ENCODE measurements at places on chromosomes 1 and 21.

DNA sequence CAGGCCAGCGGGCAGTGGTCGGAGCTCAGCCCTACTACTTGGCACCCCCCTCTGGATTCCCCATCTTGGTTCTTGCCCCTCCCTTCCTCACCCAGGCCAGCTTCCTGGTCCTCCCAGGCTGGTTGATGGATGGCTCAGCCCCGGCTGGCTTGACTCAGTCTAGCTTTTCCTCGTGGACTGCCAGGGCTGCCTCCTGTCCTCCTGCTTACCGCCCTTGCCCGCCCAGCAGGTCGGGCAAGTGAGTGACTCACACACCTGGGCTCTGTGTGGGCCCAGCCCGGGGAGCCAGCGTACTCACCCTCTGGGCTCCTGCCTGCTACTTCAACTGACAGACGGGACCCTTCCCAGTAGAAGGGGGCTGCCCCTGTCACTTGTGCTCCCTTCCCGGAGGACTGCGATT, 19.5 kb upstream of the ARHGEF10L start:
- no peak for DNase-seq

DNA sequence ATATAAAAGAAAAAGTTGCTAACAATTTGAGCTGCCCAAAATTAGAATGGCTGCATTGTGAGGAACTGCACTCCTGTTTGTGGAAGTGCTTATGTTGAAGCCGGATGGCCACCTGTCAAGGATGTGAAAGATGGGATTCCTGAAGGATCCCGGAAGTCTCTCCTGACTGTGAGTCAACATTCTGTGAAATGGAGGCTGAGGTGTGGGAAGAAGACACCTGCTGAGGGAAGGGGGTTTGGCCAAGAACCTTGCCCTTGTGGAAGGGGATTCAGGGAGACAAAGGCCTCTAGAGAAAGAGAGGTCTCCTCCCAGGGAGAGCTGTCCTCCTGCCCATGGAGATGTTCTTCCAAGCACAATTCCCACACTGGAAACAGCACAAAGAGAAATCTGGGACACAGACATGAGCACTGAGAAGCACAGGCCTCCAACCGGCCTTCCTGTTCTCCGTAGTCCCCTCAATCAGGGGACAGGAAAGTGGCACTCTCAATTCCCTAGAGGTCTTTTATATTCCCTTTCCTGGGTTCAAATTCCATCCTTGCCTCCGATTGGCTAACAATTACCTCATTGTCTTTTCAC, 70.5 kb downstream of the CD2 start:
- DNase-seq: no peak

DNA sequence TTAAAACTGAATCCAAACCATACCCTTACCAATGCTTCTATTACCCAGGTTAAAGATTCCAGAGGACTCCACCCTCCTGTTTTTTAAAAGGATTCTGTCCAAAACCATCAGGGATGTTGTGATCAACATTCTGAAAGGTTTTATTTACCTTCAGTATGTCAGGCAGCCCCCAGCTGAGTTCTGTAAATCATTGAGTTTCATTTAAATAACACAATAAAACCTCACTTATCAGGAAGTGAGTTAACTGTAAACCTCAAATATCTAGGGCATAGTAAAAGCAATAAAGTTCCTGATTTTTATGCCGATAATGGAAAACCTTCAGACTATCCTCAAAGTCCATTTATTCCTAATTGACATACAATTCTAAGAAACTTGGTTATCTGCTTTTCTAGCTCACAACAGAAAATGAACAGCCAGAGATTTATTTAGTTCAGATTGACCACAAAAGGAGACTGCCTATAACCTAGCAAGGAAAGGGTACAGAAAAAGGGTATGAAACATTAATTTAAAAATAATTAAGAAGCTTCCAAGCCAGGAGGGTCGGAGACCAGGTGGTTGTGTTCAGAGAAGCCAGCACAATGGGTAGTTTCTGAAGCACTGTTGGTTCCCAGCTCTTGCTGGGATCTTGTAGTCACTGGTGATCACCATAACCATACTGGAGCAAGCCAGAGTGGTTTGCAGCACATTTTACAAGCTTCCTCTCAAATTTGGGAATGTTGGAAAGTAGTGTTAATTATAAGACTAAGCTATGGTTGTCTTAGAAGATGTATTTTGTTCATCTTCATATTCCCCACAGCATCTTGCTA, 336.4 kb upstream of the FMN2 start:
- DNase-seq: no peak

DNA sequence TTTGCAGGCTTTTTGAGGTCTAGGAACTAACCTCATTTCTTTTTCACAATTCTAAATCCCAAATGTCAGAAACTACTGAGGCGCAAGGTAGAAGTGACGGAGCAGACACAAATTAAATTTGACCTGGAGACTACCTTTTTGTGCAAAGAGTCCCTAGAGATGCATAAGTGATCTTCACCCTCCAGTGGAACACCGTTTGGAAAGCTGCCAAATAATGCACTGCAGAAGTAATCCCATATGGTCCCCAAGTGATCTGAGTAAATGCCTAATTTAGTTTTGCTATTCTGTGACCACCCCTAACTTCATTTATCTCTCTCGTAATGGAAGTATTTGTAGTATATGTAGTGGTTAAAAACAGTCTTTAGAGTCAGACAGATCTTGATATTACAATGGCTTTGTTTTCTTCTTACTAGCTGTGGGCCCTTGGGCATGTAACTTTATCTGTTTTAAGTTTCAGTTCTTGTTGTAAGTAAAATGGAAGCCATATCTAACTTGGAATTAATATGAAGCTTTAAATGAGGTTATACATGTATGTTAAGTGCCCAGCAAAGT, 70.4 kb upstream of the IPO9 start:
- DNase-seq: no peak

DNA sequence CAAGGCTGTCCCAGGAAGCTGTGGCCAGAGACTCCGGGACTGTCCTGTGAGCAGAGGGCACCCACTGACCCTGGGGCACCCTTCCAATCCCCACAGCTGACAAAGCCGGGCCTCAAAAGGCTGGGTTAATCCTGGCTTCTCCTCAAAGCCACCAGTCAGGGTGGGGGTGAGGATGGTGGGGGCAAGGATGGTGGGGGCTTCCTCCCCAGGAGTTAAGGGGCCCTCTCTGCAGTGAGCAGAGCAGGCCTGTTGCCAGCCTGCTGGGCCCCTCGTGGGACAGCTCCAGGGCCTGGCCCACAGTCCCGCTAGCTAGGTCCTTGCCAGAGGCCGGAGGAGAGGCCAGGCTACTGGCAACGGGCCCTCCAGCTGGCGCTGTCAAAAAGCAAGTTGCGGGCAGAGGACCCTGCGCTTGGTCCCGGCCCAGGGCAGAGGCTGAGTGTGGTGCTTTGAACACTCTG, 37.9 kb upstream of the CCDC27 start:
- DNase-seq: no peak

GRCh38 chr1:110243574-110243973, 33.5 kb downstream of the KCNC4 start:
- no peak for DNase-seq

GRCh38 chr1:87089823-87090222, 175.4 kb downstream of the HS2ST1 start:
- DNase-seq: no peak

GRCh38 chr1:207336559-207337467, 15.3 kb downstream of the CD55 start:
- DNase-seq: no peak

DNA sequence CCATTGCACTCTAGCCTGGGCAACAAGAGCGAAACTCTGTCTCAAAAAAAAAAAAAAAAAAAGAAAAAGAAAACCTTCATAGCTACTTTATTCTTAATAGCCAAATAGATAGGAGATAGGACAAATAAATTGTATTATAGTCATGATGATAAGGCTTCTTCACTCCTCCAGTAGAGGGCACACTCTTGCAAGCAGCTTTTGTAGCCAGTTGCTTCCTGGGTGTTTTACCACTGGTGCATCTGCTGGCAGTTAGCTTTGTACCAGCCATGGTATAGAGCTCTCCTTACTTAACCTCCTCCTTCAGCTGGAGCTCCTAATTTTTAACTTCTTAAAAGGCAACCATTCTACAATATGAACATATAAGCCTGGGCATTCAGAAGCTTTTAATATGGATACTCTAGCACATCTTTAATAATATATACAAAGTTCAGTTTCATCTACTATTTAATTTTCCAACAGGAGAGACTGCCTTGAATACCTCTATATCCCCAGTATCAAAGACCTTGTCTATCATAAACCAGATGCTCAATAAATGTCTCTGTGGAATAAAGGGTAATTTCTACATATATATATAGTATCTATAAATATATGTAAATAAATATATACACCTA, 35.8 kb downstream of the EVI5 start:
- no peak for DNase-seq

DNA sequence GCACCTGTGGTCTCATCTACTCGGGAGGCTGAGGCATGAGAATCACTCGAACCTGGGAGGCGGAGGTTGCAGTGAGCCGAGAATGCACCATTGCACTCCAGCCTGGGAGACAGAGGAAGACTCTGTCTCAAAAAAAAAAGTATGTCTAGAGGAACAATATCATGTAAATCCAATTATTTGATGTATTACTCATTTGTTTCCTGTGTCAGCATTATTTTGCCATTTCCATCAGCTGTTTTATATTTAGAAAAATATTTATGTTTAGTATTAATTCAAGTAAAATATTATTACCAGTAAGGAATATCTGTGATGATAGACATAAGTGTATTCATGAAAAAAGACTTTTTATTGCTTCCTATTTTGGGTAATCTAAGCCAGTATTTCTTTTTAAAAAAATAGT, 13.0 kb downstream of the TDRKH start:
- no peak for DNase-seq

DNA sequence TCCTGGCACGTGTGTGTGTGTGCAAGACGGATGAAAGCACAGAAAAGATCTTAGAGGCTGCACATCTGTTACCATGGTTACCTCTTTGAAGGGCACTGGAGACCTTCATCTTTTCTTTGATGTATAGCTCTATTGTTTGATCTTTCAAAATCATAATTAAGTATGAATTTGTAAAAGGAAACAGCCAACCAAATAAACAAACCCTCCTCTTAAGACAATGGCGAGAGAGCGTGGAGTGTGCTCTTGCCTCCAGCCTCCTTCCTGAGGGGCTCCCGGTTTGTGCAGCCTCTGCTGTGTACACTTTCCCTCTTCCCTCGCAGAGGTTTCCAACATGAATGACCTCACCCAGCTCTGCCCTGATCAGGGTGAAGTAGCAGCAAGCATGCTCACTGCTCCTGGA, 27.9 kb downstream of the CACNA1S start:
- DNase-seq: no peak

GRCh38 chr1:3192361-3192760, 123.4 kb downstream of the PRDM16 start:
- no peak for DNase-seq

DNA sequence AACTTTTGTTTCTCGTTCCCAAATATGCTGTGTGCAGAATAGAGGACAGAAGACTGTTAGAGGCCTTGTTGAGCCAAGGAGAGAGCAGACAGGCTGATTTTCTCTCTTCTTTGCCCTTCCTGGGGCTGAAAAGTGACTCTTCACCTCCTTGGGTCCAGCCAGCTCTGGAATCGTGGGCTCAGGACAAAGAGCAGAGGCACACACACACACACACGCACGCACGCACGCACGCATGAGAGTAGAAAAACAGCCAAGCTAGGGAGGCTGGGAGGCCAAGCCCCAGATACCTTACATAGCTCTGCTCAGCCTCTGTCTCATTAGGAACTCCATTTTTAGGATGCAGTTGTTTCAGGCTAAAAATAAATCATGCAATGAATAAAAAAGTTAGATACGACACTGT, at the start of gene CASQ2:
Gene CASQ2, minus strand, starts transcription at position 166 of the 400 bp plus-strand sequence. CDS start 173 bp downstream, outside the sequence.
- no peak for DNase-seq

DNA sequence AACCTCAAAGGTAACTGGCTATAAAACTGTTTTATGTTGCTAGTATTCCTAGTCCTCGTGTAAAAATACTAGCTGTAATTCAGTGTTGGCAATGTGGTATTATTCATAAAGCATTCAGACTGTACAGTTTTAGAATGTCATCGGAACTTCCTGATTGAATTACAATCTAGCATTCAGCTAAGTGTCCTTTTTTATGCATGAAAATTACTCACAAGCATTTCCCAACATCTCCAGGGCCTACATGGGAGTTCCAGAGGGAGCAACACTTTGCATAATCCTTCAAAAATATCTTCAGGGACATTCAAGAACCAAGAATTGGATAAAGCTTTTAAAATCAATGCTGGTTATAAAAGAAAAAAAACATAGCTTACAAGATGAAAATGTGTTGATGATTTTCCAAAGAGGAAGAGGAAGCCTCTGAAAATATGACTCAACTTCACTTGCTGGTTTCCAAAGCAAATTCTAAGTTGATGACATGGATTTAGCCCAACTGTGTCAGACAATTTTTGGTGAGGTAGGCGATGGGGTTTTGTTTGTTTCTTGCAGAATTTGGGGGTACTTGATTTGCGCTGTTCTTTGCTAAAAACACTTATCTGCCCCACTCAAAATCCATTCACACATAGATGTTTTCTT, 137.8 kb downstream of the SLC44A5 start:
- DNase-seq: no peak

GRCh38 chr1:76374086-76374485, 299.5 kb downstream of the ST6GALNAC3 start:
- DNase-seq: no peak

DNA sequence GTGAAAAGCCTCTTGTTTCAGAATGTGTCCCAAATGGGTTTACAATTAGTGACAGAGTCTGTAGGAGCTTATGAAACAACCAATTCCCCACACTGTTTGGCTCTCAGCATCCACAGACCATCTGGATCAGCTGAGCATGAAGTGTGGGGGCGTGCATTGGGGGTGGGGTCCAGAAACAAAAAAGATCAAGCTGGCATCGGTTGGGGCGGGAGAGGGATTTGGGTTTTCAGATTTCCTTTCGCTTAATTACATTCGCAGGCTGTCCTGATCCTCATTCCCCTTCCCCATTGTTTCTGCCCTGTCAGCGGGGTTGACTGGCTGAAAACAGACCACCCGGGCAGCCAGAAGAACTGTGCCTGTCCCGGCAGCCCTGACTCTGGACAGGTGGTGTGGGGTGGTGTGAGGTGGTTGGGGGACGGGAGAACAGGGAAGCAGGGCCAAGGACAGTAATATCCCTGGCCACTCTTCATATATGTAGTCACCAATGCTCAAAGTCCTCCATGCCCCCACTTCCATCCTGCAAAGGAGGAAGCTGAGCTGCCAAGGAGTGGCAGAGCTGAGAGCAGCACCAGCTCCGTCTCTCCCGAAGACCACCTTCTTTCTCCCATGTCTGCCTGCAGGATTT, 92.0 kb downstream of the IER5 start:
- DNase-seq: no peak

GRCh38 chr1:233704170-233704897, 90.4 kb downstream of the KCNK1 start:
- DNase-seq: no peak

DNA sequence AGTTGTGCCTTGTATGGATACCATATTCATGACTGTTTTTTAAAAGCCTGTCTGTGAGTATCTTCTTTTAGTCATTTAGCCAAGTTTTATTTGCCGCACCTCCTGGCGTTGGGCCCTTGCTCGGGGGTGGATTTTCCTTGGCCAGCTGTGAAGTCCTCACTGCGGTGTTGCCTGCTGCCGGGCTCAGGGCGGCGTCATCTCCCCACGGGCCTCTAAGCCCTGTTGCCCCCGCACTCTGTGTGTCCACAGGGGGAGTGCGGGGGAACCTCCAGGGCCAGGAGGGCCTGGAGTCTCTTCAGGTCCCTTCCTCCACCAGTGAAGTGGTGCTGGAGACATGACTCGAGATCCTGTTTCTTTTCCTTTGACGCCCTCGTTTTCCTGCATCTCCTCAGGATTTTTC, 65.8 kb upstream of the DIP2A start:
- no peak for DNase-seq
